Panc1 (cell line): ENCODE measurements at places on chromosomes 4 and X.

GRCh38 chrX:13223868-13224567 is 95.8 kb downstream of the ATXN3L start:
- H3K27ac ChIP-seq, result peak overlapping the region; percentile 61
- peak; percentile 70 for DNase-seq
- H3K4me3 ChIP-seq, result no peak overlapping the region
- no peaks in the 10 kb centered on the region for H3K36me3 ChIP-seq
- peaks cover 13% of the 10 kb centered on the region for H3K4me1 ChIP-seq

DNA sequence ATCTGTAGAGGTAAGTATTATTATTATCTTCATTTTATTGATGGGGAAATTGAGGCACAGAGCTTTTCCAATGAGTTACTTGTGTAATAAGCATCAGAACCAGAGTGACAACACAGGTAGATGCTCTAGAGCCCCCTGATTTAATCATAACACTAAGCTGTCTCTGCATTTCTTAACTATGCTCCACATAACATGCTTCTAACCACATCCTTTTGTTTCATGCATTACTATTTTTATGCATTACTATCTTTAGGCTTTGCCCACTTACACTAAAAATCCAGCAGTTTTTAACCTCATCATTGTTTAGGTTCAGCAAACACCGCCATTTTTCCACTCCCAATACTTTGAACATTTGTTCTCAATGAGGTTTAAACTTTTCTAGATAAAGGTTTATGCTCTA is 1900.8 kb upstream of the PCDH10 start:
- H3K4me3 ChIP-seq, result no peak overlapping the region
- H3K4me1 ChIP-seq, result no peaks in the 10 kb centered on the region
- H3K27me3 ChIP-seq, result no peaks in the 10 kb centered on the region
- H3K36me3 ChIP-seq, result no peaks in the 10 kb centered on the region
- no peak overlapping the region for H3K27ac ChIP-seq
- DNase-seq, result no peak

DNA sequence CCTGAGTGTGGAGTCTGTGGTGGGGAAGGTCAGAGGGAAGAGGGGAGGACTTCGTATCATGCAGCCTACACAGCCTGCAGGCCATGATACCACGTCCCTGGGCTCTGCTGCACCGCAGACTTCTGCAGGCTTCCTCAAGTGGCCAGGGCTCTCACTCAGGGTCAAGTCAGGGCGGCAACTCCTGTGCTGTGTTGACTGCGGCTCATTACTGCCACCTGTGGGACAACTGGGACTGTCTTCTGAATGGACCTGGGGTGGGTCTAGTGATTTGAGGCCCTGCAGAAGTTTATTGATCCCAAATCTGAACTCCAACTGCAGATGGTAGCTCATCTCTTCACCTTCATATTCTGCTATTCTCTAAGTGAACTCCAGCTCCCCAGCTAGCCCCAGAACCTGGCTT is 167.1 kb downstream of the NSUN7 start:
- no peak overlapping the region for H3K27ac ChIP-seq
- no peak overlapping the region for H3K4me3 ChIP-seq
- H3K4me1 ChIP-seq, result no peaks in the 10 kb centered on the region

- H3K4me1 ChIP-seq, result no peaks in the 10 kb centered on the region
- H3K4me3 ChIP-seq, result no peak overlapping the region
- no peak for DNase-seq
- no peaks in the 10 kb centered on the region for H3K36me3 ChIP-seq
- H3K27ac ChIP-seq, result no peak overlapping the region
These were observed 1849.2 kb downstream of the STIM2 start for GRCh38 chr4:28709891-28710290.

- no peaks in the 10 kb centered on the region for H3K4me1 ChIP-seq
- H3K4me3 ChIP-seq, result no peak overlapping the region
- no peak overlapping the region for H3K27ac ChIP-seq
- no peaks in the 10 kb centered on the region for H3K27me3 ChIP-seq
- DNase-seq, result no peak
These were observed 25.3 kb upstream of the MTNR1A start for GRCh38 chr4:186580669-186581068.

- no peak overlapping the region for H3K27ac ChIP-seq
- H3K4me3 ChIP-seq, result no peak overlapping the region
- DNase-seq, result peak; percentile 55
- H3K27me3 ChIP-seq, result no peaks in the 10 kb centered on the region
- no peaks in the 10 kb centered on the region for H3K36me3 ChIP-seq
These were observed 147.6 kb upstream of the FRG1 start for GRCh38 chr4:189792924-189793618.
